Pulmonary artery endothelial cell (primary cell): ENCODE measurements at places on chromosomes 7 and 10. TPM values are rescaled to one million over a fixed set of nuclear protein-coding genes. Genes with fewer than 3 reads are reported as not detected.

The CAMK2B gene
- total RNA-seq, result 1.7 and 2.7 TPM in 2 replicates

The PRKCQ gene
- 0.33 and 0.99 TPM in 2 replicates for total RNA-seq

The ANKMY2 gene
- total RNA-seq, result 9.9 and 15.8 TPM in 2 replicates

The SFRP4 gene
- total RNA-seq, result 0.04 TPM in 1 of 2 replicates, not detected in the other

The RPEL1 gene
- total RNA-seq, result 0.07 and 0.13 TPM in 2 replicates

The SFTPA1 gene
- total RNA-seq, result not detected in 2 replicates

The C10orf67 gene
- total RNA-seq, result not detected in 2 replicates

DNA sequence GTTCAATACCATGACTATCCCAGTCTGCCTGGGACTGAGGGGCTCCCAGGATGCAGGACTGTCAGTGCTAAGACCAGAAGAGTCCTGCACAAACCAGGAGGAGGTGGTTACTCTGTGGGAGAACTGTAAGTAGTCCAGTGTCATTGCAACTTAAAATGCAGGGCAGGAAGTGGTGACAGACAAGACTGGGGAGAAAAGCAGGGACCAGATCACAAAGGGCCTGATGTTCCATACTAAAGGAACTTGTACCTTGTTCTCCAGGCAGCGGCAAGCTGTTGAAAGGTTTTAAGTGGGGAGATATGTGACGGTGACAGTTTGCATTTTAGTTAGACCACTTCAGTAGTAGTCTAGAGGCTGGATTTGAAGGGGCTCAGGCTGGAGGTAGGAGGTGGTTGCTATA lies 65.8 kb upstream of the GLCCI1 start:
- DNase-seq, result no peak

- no peak for DNase-seq
Measured at GRCh38 chr10:122225330-122225729, 45.8 kb upstream of the BTBD16 start.

- DNase-seq, result no peak
Measured at GRCh38 chr7:130942211-130942964, 208.4 kb upstream of the KLF14 start.
